ENCODE measurements at places on chromosomes 1 and 21. TPM values are rescaled to one million over a fixed set of nuclear protein-coding genes. Genes with fewer than 3 reads are reported as not detected.

Gene RNPEP
- total RNA-seq: 72.5 TPM

Gene TIE1
- 1.5 TPM for total RNA-seq

Gene FCGR2B
- total RNA-seq: not detected

Gene KCNA3
- total RNA-seq: not detected

Gene CTH
- total RNA-seq: 9.0 TPM

Gene RNF187
- total RNA-seq: 85.3 TPM

Gene USP24
- 12.3 TPM for total RNA-seq

Gene ERRFI1
- total RNA-seq: 215 TPM

Gene VWA5B1
- not detected for total RNA-seq

Gene OR2L5
- not detected for total RNA-seq

Gene UFC1
- total RNA-seq: 81.6 TPM

Gene ELK4
- 8.8 TPM for total RNA-seq

Gene CFHR5
- not detected for total RNA-seq

Gene MX1
- total RNA-seq: 1.3 TPM

Gene RNU1-3
- total RNA-seq: under 0.01 TPM

Gene TRPM2
- not detected for total RNA-seq

Gene TRIM67
- 0.09 TPM for total RNA-seq

Gene DNAH14
- 5.8 TPM for total RNA-seq

Gene SAMD11
- 11.7 TPM for total RNA-seq

Gene CA6
- not detected for total RNA-seq

Gene ELAVL4
- total RNA-seq: not detected

Gene DENND2C
- 5.7 TPM for total RNA-seq

Gene AIM2
- not detected for total RNA-seq
